ENCODE measurements at places on chromosomes 2 and 18.

GRCh38 chr2:232888839-232889529 lies 18.9 kb downstream of the SNORC start:
- DNase-seq: no peak

DNA sequence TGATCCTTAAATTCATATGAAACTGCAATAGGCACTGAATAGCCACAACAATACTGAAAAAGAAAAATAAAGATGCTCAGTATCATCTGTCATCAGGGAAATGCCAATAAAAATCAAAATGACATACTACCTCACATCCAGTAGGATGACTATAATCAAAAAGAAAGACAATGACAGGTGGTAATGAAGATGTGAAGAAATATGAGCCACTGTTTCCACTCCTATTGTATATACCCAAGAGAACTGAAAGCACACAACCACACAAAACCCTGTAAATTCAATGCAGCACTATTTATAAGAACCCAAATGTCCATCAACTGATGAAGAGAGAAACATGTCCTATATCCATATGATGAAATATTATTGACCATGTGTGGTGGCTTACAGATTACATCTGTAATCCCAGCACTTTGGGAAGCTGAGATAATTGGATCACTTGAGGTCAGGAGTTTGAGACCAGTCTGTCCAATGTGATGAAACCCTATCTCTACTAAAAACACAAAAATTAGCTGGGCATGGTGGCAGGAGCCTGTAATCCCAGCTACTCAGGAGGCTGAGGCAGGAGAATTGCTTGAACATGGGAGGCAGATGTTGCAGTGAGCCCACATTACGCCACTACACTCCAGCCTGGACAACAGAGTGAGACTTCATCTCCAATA lies 39.9 kb downstream of the MAP3K2 start:
- DNase-seq: no peak

DNA sequence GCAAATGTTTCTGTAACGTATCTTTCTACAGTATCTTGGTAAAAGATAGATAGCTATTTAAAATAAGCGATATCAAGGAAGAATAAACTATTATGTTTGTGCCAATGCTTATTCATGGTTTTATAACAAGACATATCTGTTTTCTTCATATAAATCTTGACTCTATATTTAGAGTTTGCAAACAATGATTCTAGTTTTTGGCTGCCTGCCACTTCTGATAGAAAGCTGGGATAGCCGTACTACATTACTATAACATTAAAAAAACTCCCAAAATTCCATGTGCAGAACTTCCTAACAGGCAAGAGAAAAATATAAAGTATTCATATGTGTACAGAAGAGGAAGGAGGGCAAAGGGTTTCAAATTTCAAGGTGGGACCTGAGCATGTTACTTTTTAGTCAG lies 985.0 kb downstream of the BCL11A start:
- no peak for DNase-seq

DNA sequence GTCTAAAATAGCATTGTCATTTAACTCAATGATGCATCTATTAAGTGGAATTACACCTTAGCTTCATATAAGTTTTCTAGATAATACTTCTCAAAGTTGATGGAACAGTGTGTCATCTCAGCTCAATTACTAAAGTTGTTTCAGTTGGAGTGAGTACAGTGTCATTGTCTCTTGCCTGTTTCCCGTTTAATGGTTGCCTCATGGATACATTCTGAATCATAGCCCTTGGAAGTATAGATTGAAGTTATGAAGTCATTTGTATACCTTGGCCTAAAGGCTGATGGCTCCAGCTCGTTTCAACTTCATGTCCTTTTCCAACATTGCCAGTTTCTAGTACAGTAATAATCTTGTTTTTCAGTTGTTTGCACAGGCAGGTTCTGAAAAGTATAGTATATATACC lies 130.5 kb upstream of the NOSTRIN start:
- no peak for DNase-seq

DNA sequence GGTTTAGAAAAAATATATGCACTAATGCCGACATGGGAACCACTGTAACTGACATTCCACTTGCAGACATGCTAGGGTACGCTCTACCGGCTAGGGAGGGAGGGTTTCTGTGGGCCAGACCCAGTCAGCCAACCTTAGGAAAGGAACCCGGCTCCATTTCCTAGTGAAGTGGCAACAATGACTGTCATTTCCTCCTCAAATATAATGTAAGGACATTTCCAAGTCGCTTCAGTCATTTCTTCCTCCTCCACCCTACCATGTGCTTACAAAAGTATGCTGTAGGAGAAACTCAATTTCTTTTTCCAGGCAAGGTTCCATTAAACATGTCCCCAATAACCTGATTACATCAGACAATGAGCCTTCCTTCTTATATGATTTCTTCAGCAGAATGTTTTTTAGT lies 64.3 kb upstream of the PSMD14 start:
- DNase-seq: no peak

GRCh38 chr18:14124689-14125088 lies 7.5 kb downstream of the ZNF519 start:
- no peak for DNase-seq

DNA sequence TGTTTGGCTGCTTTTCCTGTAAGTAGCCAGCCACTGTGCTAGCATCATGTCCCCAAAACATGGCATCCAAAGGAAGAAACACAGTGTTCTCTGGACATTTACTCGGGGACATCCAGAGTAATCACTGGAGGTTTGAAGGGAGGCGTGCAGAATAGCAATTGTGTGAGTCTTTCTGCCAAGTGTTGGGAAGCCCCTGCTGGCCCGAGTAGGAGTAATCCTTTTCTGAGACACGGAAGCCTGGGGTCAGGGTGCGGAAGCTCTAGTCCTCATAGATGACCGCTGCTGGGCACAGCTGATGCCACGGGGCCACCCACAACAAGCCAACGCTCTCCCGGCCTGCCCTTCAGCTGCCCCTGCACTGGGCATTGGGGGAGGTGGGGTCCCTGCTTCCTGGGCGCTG lies 24.8 kb upstream of the HDAC4 start:
- DNase-seq: no peak

DNA sequence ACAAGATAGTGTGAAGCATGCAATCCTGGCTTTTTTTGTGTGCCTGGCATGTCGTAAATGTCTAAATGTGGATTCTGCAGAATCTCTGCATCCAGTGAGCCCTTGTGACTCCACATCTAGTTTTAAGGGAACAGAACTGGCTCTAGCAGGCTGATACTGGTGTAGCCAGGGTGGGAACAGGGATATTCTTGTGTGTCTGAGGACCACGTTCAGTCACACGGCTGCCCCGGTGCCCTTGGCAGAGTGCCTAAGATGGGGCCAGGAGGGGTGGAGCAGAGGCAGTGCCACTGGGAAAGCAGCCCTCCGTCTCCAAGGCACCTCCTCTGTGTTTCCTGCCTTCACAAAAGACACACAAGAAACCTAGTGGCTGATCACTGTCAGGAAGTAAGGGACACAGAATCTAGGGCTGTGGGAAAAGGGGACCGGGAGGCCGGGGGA lies 91.5 kb upstream of the PARD3B start:
- DNase-seq: peak; percentile 40

DNA sequence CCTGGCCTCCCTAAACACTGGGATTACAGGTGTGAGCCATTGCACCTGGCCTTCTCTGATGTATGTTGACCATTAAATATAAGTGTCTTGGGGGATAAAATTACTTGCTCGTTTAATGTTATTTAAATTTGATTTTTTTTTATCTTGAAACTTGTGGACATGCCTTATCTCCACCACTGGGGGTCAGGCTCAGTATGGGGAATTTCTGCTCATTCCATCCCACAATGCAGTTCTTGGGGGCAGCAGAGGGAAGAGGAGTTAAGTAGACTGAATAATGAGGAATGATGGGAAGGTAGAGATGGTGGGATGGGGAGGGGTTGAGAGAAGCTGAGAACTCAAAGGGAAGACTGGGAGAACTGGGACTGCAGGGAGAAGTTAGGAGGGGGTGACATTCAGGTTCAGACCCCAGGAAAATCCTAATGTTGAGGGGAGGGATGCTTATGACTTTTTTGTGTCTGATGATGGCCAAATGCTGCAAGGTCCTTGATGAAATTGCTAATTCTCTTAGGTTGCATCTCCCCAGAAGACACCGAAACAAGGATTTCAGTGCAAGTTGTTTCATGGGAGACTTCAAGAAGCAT lies 174.2 kb downstream of the MIB1 start:
- DNase-seq: no peak

DNA sequence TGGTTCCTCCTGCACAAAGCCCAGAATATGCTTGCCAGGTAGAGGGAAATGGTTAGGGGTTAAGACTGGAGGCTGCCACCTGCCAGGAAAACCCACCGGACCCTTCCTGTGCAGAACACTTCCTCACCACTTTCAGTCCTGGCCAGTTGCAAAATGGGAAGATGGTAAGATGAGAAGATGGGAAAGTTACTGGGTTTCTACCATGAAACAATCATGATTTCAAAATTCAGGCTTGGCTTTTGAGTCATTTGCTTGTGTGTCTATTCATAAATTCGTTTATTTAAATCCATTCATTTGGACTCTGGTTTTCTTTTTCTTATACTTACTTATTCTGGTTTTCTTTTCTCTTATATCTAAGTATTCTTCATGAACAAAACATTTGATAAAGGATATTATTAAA lies 7.2 kb downstream of the BMP10 start:
- no peak for DNase-seq

DNA sequence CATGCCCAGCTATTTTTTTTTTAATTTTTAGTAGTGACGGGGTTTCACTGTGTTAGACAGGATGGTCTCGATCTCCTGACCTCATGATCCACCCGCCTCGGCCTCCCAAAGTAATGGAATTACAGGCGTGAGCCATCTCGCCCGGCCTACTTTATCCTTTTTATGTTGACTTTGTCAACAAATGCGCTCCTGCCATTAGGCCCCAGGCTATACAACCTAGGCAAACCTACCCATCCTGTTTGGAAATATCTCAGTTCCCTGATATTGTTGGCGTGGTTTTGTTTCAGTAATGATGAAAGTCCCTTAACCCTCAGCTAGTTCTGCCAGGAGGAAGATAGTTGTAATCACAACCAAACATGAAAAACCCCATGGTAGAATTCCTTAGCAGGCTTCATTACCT lies 249.4 kb upstream of the SOX11 start:
- no peak for DNase-seq

DNA sequence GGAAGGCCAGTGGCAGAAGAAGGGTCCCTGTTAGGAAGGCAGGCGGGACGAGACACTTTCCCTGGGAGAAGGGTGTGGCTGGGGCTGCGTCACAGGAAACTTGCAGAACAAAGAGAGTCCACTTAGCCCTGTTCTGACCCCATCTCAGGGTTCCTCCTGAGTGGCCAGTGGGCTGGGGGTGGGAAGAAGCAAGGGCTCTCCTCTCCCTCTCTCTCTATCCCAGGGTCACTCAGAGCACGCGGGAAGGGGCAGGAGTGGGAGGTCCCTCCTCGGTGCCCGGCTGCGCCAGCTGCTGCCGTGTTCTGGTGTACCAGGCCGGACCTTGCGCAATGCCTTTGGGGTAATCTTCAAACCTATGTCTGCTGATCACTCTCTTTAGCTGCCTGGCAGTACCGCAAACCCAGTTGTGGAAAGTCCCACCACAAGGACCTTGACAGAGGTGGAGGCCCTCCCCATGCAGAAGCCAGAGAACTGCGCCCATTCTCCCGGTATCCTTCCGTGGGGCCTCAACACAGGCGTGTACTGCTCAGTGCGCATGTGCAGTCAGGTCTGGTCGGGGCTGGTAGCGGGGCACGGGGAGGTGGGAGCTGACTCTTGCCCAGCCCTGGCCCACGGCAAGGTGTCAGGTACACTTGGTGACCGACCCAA lies 47.8 kb upstream of the ST3GAL5 start:
- no peak for DNase-seq

DNA sequence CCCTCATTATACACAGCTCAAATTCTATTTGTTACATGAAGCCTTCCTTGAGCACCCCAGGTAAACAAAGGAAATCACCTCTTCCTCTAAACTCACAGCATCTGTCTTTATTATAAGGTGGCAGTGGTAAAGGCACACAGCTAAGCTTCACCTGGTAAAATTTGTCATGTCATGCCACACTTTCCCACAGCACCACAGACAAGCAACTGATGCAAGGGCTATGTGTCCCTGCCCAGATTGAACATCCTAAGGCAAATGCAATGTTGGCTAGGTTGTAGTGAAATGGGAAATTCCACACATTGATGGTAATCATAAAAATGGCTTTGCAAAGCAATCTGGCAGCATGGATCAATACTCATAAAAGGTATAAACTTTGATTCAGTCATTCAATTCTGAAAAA lies 18.9 kb downstream of the LDAH start:
- DNase-seq: no peak

GRCh38 chr2:127737892-127738291 lies 36.6 kb downstream of the SFT2D3 start:
- DNase-seq: no peak

DNA sequence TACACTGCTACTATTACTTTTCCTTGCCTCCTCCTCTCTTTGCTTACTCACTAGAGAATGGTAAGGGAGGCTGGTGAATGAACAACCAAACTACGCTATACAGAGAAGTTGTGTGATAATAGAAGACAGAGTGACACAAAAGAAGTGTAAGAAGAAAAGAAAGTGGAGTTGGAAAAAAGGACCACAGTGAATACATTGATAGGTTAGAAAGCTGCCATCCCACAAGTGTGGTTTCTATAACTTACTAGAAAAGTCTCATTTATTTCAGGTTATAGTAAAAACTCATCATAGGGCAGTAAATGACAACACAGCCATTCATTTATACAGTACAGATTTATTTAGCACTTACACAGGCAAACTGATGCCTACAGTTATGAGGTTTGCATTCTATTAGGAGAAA lies 77.3 kb downstream of the TTC21B start:
- DNase-seq: no peak

- no peak for DNase-seq
These were observed 864.0 kb upstream of the FSHR start for GRCh38 chr2:50018292-50018691.

DNA sequence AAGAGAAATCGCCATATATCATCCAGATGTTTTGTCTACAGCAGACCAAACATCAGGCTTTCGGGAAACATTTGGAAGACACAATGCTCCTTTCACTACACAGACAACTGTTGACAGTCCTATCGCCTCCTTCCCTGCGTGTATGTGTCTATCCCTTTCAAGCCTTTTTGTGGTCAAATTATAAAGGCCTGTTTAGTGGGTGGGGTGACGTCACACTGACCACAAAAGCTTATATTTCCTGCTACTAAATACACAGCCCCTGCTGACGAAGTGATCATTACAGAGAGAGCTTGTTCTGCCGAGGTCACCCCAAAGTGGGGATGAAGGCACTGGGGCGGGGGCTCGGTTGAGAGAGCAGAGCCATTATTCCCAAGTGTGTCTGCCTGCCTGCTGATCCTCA lies 302.7 kb upstream of the TNP1 start:
- peak; percentile 84 for DNase-seq
